Stimulated activated CD4-positive, alpha-beta T cell treated with anti-CD3 and anti-CD28 coated beads, Interleukin-12 subunit alpha, Interleukin-12 subunit beta, amount 100 ng/mL, for 4 hours (primary cell): ENCODE measurements at places on chromosomes 6 and 20.

DNA sequence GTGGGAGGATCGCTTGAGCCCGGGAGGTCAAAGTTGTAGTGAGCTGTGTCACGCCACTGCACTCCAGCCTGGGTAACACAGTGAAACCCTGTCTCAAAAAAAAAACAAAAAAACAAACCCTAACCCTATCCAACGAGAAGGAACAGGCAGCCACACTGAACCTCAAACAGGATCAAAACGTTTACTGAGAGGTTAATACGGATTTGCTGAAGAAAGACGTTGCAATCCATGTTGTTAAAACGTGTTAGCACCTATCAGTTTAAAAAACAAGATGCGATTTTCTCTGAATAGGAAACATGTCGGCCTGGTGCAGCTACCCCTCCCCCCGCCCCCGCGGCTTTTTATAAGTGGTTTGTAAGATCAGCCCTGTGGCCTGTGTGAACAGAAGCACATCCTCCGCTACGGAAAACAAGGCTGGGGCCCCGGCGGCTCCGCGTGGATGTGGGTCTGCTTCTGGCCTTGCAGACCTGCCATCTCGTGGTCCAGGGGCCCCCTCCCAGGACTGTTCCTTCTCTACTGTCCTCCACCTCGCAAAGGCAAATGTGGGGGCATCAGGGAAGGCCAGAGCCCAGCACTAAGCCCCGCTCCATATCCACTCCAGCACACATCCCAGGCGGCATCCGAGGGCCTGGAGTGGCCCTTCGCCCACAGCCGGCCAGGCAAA is 11.4 kb downstream of the SLC2A4RG start:
- DNase-seq, result peak; percentile 53

- DNase-seq, result no peak
Observed at GRCh38 chr6:137768935-137769334, 98.1 kb upstream of the TNFAIP3 start.

- DNase-seq, result no peak
Observed at GRCh38 chr20:4657096-4657495, 64.6 kb upstream of the PRND start.

GRCh38 chr6:55960344-55960743 is 85.0 kb upstream of the BMP5 start:
- DNase-seq, result no peak

DNA sequence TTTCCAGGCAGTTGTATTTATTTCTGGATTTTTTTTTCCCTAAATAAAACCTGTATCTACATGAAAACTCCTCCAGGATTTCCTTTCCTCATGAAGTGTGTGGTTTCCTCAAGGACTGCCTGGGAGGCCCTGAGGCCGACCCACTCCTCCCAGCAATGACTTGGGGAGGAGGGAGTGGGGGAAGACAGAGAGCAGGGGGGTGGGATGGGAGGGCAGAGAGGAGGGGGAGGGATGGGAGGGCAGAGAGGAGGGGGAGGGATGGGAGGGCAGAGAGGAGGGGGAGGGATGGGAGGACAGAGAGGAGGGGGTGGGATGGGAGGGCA is 161.8 kb upstream of the AGPAT4 start:
- DNase-seq, result no peak

- no peak for DNase-seq
Observed at GRCh38 chr6:622462-622861, 34.4 kb downstream of the HUS1B start.

DNA sequence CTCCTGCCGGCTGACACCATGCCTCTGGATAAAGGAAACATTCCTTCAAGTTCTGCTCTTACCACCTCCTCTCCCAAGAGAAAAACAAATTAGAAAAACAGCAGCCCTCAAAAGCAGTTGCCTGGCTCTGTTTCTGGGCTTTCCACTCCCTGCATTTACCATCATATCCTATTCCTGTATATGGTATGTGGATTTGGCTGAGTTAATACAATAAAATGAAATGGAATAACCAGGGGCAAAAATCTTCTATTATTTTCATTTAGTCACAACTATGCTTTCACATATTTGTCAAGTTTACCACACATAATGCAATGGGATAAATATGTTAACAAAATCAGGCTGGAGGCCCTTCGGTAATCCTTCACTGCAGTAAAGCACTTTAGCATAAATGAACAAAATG is 34.3 kb downstream of the COL12A1 start:
- DNase-seq, result no peak

DNA sequence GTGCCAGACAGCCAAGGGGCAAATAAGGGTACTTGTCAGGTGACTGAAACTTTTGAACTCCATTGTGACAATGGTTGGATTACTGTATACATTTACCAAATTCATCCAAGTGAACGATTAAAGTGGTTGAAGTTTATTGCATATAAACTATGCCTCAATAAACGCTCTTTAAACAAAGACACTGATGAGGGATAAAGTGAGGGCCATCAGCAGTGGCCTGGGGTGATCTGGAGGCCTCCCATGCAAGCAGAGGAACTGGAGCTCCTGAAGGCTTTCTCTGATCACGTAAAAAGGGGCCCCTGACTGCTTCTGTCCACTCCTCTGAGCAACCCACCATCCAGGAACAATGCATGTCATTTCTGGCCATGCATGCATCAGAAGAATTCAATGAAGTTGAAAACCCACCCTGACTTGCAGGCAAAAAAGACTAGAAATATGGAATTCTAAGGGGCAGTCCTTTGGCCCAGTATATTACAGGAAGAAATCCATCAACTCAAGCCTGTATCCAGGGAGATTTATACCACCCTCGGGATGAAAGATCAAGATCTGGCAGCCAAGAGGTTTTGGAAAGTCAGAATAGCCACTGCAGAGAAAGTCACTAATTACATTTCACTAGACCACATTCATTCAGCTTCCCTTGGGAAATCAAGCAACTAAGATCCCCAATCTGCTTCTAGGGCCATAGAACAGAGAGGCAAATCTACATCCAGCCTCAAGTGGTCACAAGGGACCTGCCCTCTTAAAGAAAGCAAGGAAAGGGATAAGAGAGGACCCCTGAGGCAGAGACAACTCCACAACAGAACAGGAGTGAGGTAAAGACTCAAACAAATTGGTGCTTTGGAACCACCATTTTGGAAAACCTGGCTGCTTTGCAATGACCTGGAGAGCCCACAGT is 31.7 kb upstream of the RAB22A start:
- no peak for DNase-seq

- DNase-seq, result no peak
Observed at GRCh38 chr20:6719369-6719721, 48.1 kb upstream of the BMP2 start.

GRCh38 chr6:94894300-94894699 is 683.0 kb upstream of the MANEA start:
- DNase-seq, result no peak

GRCh38 chr6:118558464-118559217 is 10.5 kb downstream of the PLN start:
- no peak for DNase-seq

GRCh38 chr20:1108437-1108920 is 9.9 kb upstream of the PSMF1 start:
- DNase-seq, result peak; percentile 56

DNA sequence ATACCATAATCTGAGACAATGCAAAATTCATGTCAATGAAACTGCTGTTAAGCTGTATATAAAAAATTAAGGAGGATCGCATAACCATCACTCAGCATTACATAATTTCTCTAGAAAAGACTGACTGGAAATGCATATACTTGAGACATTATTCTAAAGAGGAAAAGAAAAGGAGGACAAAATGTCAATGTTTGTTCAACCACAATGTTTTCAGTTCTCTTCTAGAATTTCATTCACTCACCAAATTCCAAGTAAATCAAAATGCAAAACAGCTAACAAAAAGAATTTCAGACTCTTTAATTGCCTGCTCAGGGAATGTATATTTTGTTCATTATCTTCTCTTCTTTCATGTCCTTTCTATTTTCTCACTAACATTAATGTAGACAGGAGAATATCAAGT is 106.2 kb upstream of the CCDC28A start:
- no peak for DNase-seq

DNA sequence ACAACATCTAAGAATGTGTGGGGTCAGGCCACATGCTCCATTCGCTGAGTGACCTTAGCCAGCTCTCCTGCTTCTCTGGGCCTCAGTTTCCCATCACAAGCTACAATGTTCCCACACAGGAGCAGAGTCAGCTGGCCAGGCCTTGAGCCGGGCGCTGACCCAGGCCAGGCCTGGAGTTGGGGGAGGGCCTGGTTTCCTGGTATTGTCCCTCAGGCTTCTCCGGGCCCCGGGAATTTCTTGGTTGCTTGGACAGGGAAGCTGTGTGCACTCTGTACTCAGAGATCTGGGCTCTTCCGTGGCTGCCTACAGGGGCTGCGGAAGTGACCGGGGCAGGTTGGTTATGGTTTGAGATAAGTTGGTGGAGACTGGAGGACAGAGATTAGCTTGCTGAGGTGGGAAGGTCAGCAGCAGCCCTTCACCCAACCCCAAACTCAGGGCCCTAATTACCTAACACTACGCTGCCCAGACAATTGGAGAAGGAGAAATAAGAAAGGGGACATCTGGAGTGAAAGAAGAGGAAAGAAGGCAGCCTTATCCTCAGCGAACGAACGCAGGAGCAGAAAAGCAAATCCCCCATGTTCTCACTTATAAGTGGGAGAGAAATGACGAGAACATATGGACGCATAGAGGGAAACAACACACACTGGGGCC is 6.2 kb downstream of the TGM2 start:
- no peak for DNase-seq

DNA sequence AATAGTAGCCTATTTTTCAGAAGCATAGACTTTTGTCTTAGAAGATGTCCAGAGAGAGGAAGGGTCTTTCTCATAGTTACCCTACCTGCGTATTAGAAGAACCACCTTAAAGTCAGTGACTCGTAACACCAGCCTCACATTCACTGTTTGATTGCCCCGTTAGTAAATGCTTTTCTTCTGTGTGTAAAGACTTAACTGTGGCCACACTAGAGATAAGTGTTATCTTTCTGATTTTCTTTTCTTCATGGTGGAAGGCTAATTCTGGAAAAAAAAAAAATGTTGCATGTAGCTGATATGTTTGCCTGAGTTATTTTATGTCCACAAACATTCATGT is 83.9 kb downstream of the SAMD3 start:
- DNase-seq, result no peak

DNA sequence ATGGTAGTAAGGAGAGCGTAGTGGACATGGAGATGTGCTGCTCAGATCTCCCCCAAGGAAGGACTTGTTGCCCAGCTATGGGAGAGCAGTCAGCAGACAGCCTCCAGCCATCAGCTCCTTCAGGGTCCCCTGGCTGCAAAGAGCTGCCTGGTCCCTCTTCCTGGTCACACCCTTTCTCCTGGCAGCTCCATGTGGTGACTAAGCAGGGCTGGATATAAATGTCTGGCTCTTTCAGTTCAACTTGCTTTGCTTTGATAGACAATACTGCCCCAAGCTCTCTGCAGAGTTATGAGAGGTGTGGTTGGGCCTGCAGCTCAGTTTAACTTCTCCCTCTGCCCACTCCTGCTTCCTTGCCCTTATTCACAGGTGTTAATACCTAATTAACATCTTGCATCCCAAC is 64.1 kb upstream of the DDR1 start:
- DNase-seq, result no peak

GRCh38 chr6:23316131-23316530 is 746.8 kb downstream of the HDGFL1 start:
- no peak for DNase-seq

- no peak for DNase-seq
Observed at GRCh38 chr6:701700-702479, 9.0 kb upstream of the EXOC2 start.

DNA sequence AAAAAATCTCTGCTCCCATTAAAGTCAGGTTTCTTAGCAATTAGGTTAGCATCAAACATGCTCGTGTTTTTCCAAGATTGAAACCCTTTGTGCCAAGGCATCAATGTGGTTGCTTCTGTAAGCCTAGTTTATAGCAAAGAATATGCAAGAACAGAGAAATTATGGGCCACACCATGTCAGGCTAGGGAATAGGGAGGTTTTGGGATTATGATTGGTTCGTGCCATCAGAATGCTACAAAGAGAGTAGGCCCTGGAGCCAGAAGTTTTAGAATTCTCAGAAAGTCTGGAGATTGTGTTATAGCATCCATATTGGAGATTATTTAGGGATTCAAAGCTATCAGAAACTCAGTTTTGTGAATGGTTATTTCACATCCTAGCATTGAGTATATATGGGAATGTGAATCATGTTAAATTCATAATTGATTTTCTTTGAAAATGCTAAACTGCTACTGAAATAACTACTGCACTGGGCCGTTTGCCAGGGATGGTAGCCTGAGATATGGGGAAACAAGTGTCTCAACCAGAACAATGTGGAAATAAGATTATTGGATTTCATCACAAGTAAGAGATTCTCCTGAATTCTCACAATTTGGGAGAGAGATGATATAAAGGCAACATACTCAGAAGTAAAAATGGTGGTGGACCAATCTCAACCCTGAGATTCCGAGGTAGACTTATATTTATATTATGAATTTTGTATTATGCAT is 45.3 kb downstream of the ZNF292 start:
- no peak for DNase-seq

- DNase-seq, result no peak
Observed at GRCh38 chr6:75932067-75932466, 140.4 kb downstream of the IMPG1 start.

- DNase-seq, result no peak
Observed at GRCh38 chr6:35931120-35931561, 10.2 kb upstream of the SRPK1 start.

DNA sequence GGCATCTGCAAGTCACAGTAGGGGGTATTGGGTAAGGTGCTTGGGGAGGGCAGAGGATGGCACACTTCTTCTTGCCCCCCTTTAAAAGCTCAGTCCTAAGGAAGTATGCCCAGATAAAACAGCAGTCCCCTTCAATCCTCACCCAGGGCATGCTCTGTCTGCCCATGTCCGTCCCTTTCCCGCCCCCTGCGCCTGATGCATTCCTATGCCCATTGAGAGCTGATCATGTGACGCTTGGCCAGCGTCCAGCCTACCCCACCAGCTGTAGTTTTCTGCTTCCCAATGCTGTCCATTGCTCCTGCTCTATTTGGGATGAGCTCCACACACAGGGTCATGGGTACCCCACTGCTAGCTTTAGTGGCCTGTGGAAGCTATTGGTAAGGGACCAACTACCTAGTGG is 8.3 kb downstream of the SIGLEC1 start:
- DNase-seq, result no peak

DNA sequence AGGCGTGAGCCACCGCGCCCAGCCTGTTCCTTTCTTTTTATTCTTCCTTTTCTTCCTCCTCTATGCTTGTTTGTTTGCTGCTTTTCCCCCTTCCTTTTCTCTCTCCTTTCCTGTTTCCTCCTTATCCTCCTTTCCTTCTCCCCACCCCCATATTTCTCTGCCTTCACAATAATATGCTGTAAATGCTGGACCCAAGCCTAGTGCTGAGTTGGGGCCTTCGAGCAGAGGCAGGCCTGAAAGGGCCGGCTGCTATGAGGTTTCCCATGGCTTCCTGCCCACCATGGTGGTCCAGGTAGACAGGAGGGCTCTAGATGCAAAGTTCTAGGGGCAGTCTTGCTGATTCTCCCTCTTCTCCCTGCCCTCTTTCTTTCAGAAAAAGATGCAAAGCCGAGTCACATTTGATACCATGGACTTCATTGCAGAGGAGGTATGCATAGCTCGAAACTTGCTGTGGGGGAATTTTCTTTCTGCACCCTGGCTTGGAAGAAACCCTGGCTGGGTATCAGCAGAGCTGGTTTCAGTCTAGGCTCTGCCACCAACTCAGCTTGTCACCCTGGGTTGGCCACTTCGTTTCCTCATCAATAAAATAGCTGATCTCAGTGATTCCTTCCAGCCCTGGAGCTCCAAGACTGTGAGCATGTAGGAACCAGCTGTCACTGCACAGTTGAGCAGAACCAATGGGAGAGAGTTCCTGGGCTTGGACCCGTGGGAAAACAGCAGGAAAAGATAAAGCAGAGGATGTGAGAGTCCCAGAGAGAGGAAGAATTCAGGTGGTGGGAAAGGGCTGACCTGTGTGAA is 7.4 kb downstream of the CNBD2 start:
- no peak for DNase-seq
